ENCODE measurements at places on chromosomes 6 and 20.

DNA sequence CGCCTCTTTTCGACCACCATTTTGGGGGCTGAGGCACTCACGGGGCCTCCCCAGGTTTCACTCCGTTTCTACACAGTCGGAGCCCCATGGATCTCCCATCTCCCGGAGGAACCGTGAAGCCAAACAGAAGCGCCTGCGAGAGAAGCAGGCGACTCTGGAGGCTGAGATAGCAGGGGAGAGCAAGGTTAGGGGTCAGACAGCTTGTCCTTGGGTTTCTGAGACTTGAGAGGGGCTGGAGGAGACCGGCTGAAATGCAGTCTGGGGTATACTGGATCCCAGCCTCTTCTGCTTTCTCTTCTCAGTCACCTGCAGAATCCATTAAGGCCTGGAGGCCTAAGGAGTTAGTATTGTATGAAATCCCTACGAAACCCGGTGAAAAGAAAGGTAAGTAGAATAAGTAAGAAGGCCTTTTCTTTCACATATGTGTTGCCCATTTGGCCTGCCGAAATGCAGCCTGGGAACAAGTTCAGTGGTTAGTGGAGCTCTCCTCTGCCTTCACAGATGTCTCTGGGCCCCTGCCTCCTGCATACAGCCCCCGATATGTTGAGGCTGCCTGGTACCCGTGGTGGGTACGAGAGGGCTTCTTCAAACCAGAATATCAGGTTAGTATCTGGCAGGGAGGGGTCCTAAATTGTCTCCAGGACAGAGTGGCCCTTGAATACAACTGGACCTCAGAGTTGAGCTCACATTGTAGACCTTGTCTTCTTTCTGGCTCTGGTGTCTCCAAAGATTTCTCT lies 984 bp downstream of the VARS2 start:
- DNase-seq, result no peak

GRCh38 chr6:13398069-13398381 lies 69.7 kb upstream of the TBC1D7 start:
- no peak for DNase-seq

DNA sequence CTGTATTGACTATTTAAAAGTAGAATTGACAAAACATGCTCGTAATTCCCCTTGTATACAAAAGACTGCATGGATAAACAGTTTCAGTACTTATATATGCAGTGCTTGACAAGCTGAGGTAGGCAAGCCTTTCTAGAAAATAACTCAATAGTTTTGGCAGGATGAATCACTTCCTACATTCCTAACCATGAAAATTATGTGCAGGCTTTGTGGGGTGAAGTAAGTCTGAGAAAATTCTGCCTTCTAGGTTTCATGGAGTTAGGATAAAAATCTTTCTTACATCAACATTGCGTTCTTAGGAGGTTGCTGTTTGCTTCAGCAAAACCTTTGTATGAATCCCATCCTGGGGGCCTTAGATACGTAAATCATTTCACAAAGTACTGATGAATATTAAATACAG lies 801.4 kb upstream of the EYS start:
- no peak for DNase-seq

DNA sequence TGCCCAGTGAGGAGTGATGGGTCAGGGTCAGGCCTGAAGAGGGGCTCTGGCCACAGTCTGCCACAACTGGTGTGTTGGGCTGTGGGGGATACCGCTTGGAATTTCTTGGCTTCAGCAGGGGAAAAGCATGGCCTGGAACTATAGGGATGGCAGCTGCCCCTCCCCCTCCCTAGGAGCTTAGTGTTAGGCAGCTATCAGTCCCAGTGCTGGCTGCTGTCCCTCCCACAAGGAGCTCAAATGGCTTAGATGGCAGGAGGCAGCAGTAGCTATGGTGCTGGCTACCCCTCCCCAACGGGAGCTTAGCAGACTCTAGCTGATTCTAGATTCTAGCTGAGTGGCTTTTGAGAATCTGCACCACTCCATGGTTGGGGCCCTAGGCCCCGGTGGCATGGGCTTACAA lies 414.5 kb upstream of the HSF2 start:
- DNase-seq, result no peak

GRCh38 chr20:2558581-2559278 lies 22.4 kb downstream of the TMC2 start:
- DNase-seq, result no peak

- DNase-seq, result no peak
Observed at GRCh38 chr6:45375449-45375848, 2.3 kb downstream of the SUPT3H start.

DNA sequence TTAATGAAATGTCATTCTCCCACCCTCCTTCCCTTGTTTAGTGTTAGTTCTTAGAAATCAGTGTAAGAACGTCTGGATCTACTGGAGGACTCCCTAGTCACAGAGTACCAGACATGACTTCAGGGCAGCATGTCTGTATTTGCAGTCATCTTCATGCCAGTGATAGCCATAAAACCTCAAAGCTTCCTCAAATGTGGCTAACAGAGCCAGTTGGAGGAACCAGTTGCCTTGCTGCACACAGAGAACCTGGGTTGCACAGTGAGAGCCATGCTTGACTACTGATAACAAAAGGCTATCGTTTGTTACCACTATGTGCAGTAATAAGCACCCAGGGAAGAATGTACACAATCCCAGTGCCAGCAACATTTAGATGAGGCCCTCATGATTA lies 20.1 kb downstream of the NT5E start:
- DNase-seq, result no peak

DNA sequence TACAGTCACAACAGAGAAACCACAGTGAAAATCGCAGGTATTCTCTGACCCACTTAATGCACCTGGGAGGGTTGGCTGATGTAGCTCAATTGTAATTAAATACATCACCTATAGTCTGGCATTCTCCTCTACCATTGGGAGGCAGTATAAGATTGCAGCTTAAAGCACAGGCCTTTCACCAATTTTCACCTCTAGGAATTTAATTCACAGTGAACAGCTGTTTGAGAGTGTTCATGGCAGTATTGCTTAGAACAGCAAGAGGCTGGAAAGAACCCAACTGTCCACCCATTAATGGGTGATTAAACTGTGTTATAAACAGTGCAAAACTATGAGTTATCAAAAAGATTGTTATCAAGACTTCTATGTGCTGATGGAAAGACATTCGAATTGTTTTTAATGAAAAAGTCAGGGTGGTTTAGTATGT lies 2.0 kb downstream of the EDEM2 start:
- no peak for DNase-seq

DNA sequence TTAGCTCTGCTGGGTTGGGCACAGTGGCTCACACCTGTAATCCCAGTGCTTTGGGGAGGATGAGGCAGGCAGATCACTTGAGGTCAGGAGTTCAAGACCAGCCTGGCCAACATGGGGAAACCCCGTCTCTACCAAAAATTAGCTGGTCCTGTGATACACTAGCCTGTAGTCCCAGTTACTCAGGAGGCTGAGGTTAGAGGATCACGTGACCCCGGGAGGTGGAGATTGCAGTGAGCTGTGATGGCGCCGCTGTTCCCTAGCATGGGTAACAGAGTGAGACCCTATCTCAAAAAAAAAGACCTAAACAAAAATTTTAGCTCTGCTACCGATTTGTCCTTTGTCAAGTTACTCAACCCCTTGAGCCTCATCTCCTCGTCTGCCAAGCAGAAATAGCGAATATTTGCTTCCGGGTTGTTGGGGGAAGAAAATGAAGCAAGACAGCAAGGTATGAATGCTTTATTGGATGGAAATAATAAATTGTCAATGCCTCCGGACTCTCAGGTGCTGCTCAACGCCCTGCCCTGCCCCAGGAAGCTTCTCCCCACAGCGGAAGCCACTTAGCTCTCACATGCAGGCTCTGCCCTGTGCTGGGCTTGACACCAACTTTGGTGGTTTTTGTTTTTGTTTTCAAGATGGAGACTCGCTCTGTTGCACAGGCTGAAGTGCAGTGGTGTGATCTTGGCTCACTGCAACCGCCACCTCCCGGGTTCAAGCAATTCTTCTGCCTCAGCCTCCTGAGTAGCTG lies 24.9 kb upstream of the ITCH start:
- no peak for DNase-seq

DNA sequence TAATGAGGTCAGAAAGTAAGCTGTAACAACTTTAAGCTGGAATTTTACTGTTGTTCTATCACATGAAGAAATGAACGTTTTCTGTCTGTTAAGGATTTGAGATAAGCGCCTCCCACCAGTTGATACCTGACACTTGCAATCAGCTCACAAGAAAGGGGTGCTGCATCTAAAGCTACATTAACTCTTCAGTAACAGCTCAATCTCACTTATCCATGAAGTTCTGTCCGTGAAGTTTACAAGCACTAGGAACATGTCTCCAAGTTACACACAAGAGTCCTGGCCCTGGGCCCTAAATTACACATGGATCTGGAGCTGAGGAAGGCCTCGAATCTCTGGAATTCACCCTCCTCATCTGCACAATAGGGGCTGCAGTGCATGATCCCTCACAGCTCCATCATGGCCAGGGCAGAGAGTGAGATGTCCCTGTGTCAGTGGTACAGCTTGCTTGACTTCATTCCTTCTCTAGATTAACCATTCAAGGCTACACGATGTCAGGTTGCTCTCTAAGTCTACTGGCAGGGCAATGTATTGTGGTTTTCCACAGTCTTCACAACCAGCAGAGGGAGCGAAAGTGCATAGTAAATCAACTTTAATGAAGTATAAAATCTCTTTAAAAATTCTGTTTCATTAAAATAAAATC lies 182.4 kb upstream of the MCHR2 start:
- peak; percentile 45 for DNase-seq

GRCh38 chr20:36267605-36268381 lies 31.5 kb downstream of the AAR2 start:
- no peak for DNase-seq

GRCh38 chr20:34907616-34908469 lies 31.4 kb downstream of the ACSS2 start:
- no peak for DNase-seq

DNA sequence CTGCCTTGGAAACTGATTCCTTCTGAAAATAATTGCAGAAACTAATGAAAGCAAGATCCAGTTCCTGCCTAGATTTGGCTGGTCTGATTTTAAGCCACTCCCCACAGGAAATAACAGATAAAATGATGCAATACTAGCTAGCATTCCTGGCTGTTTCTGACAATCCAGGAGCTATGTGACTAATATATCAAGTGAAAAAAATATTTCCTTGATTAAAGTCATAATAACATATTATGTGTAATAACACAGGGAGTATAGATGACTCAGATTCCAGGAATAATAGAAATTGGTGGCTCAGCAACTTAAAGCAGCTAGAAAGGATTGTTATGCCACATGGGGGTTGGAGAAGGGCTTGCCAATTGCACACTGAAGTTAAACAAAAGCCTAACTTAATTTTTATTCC lies 182.7 kb upstream of the SALL4 start:
- no peak for DNase-seq

GRCh38 chr6:138162111-138162954 lies 594 bp downstream of the ARFGEF3 start:
- no peak for DNase-seq

DNA sequence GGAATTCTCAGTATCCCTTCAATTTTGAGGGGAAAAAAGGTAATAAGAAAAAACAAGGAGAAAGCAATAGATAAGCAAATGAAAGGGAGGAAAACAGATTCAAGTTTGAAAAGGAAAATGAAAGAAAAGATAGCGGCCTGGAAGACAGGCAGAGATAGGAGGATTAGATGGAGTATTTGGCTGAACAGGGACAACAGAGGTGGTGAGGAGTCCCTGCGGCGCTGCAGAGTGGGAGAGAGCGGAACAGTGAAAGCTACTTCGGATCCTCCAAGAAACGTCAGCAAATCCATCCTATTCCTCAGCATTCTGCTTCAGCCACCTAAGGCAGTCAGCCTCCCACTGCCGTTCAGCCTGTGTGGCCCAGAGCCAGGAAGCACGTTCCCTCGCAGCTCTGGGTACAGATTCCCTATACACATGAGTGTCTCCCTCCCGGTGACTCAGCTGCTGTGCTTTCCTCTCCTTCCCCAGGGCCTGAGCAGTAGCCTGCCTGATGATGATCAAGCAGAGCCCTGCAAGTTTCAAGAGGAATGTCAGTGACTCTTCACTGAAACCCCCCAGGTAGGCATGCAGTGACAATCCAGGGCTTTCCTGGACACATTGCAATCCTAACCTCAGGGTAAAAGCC lies 43.4 kb upstream of the CDYL start:
- no peak for DNase-seq

- DNase-seq, result peak; percentile 2
Observed at GRCh38 chr6:108497883-108498282, 62.8 kb upstream of the FOXO3 start.

DNA sequence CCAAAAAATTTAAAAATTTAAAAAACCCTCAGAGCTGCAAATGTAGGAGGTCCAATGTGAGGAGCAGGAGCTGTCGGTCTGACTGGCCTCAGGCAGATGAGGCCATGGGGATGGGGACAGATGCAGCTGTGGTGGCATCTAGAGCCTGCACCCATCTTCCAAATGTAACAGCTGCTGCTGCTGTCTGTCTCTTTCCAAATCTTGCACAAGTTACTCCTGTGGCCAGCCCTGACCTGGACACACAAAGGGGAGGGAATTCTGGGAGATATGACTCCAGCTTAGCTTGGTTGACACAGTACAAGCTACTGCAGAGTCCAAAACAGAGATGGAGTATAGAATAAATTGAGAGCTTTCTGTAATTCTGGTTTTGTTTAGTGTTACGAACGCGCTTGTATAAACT lies 115.2 kb downstream of the PRND start:
- DNase-seq, result no peak

DNA sequence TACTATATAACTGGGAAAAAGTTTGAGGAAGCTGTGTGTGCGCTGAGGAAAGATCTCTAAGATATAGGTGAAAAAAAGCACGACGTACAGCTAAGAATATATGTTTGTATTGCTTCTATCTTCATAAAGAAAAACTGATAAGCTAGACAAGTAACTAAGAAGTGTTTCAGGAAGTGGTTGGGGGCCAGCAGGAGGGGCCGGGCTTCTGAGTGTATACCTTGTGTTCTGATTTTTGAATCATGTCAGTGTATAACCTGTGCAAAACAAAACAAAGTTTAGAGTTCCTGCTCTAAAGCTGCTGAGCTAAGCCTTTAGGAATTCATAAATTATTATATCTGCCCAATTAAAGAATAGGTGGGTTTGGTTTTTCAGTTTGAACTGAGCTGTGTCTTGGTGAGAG lies 7.9 kb upstream of the OSER1 start:
- no peak for DNase-seq

DNA sequence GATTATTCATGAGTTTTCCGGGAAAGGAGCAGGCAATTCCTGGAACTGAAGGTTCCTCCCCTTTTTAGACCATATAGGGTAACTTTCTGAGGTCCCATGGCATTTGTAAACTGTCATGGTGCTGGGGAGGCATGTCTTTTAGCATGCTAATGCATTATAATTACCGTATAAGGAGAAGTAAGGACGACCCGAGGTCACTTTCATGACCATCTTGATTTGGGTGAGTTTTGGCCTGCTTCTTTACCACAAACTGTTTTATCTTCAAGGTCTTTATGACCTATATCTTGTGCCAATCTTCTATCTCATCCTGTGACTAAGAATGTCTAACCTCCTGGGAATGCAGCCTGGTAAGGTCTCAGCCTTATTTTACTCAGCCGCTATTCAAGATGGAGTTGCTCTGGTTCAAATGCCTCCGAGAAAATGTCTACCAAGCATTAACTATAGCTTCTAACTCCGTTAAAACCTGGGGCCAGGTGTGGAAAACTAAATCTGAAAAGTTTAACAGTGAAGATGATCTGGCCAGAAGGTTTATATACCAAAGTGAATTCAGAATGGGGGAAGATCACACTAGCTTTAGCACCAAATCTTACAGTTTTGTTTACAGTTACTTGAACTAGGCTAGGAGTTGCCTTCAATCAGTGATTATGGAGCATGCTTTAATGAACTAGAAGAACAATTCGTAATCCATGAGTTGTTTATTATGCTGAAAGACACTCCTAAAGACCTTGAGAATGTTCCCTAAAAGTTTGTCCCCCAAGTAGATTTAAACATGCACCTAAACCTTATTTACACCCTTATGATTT lies 80.0 kb upstream of the TOP1 start:
- DNase-seq, result no peak

All from left renal pelvis (tissue), 4 donors.